ENCODE measurements at places on chromosomes 1 and 21.

- DNase-seq, result no peak
Observed at GRCh38 chr1:11877074-11877473, 18.3 kb upstream of the NPPB start.

DNA sequence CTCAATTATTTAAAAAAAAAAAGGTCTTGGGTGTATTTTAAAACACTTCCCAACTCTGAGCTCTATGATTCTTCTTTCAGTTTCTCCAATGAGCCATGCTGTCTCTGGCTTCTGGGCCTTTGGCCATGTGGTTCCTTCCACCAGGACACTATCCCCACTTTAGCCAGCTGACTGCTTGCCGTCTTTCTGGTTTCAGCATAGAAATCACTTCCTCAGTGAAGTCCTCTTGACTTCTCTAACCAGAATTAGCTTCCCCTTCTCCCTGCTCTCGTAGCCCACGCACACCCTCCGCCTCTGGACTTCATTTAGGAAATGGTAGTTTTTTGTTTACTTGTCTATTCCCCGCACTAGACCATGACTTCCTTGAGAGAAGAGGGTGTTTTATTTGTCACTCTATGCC, 1.1 kb upstream of the DIO1 start:
- DNase-seq, result peak; percentile 25

GRCh38 chr1:181250038-181250437, 161.5 kb downstream of the IER5 start:
- DNase-seq, result no peak

DNA sequence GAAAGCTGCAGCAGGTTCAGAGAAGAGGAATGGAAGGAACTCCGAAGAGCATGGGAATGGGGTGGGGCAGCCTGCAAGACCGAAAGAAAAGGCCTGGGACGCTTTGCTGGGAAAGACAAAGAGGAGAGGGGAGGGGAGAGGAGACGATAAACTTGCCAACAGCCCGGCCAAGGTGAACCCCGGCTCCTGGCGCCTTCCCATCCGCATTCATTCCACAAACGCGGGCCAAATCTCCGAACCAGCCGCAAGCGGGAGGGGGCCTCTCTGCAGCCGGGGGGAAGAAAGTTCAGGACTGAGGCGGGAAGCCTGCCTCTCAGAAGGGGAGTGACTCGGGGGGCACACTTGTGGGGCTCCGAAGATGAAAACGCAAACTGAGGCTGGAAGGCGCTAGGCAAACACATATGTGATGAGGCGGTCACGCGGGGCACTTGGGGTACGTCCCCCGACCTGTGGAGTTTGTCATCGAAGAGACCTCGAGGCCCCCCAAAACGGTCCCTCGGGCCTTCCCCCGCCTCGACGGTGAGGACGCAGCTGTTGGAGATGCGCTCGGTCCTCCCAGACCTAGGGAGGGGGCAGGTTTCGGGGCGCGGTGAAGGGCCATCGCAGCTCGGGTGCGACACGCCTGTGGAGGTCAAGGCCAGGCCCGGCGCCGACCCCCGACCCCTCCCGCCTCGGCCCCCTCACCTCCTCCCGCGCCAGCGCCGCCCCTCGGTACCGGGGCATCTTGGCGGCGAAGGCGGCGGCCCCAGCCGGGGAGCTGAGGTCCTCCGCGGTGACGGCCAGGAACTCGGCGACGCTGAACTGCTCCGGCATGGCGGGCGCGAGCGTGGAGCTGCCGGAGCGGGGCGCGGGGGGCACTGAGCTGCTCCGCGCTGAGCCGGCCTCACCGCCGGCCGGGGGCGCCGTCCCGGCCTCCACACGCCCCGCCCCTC, at the start of gene ASAP3:
Gene ASAP3, minus strand, starts transcription at position 859 of the 932 bp plus-strand sequence. Its CDS starts 46 bp downstream, at position 813.
- peak; percentile 46 for DNase-seq

DNA sequence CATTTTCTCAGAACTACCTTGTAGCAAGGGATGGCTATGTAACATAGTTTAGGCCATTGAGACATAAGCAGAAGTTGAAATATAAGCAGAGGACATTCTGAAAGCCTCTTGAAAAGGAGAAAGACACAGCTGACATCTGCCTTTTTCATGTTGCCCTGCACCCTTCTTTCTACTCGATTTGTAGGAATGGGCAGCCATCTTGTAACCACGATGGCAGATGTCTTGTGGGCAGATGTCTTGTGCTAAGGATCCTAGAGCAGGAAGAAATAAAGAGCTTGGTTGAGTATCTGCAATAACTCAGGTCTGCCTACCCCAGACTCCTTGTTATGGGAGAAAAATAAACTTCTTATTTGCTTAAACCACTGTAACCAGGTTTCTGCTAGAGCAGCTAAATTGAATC, 351.0 kb downstream of the PDE4B start:
- no peak for DNase-seq

GRCh38 chr1:47241114-47242113, 9.4 kb upstream of the TAL1 start:
- DNase-seq, result no peak

DNA sequence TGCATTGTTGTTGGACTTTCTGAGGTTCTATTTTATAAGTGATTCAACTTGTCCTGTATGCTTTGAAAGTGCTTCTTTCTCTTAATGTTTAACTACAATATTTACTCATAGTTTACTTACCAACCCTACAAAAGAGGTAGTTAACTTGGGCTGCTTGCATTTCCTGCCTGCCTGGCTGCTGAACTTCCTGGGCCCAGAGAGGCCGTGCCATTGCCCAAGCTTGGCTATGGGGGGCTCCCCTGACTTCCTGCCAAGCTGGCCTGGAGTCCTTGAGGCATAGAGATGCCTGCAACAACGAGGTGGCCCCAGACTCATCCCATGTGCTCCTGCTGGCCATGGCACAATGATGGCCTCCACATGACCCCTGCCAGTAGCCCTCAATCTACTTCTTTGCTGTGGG, 361.6 kb upstream of the PLD5 start:
- no peak for DNase-seq

- no peak for DNase-seq
Observed at GRCh38 chr1:6591644-6592043, 11.0 kb downstream of the KLHL21 start.

- DNase-seq, result no peak
Observed at GRCh38 chr1:150761801-150762200, 3.8 kb downstream of the CTSS start.

- no peak for DNase-seq
Observed at GRCh38 chr1:30474818-30475200, 248.6 kb downstream of the MATN1 start.

DNA sequence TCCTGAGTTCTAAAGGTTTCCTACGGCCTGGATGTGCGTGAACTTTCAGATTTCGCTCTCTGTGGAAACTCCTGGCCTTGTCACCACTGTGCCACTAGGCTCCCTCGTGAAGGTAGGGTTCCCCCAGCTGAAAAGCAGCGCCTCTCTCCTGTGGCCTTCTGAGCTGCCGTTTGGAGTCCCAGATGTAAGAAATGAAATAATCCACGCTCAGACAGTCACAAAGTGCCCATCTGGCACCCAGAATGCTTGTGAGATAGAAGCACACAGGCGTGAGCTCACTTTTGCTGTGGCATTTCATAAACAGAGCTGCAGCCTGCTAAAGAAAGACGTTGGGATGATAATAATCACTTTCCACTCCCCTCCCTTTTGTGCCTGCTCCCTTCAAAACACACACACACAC, 65.8 kb downstream of the LMO4 start:
- no peak for DNase-seq

DNA sequence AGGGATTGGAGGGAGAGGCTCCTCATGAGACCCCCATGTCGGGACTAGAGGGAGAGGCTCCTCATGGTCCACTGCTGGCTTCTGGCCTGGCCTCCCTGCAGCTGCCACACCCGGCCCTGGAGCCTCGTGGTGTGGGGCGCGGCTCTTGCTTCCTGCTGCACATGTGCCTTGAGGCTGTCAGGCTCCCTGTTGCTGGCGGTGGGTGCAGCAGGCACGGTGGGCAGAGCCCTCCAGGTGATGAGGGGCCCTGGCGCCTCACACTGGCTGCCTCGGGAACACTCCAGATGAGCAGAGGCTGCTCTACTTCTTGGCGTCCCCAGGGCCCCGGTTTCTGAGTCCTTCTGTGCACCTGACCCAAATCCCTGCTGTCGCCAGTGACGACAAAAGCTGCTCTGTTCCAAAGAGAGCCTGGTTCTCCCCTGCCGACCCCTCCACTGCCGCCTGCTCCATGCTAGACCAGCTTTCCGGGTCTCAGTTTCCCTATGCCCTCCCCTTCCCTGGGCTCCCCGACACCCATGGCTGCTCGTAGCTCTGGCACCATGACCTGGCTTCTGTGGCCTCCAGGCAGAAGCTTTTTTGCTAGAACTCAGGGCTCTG, 9.7 kb upstream of the ATAD3B start:
- no peak for DNase-seq

- DNase-seq, result no peak
Observed at GRCh38 chr1:9262096-9262986, 27.8 kb downstream of the H6PD start.

DNA sequence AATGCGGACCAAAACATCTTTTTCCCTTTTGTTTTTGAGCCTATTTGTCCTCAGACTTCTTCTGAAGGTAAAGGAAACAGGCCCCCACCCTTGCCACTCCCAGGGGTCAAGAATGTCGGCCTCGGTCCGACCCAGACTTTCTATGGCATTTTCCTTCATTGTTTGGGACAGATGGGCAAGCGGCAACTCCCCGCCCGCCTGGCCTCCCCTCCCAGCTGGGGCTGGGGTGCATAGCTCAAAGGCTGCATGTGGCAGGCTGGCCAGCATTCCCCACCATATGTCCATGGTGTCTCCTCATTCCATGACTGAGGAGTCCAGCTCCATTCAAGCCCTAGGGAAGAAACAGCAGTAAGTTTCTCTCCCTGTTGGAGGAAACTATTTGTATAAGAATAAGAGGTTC, 29.4 kb upstream of the TSPEAR start:
- DNase-seq, result no peak

DNA sequence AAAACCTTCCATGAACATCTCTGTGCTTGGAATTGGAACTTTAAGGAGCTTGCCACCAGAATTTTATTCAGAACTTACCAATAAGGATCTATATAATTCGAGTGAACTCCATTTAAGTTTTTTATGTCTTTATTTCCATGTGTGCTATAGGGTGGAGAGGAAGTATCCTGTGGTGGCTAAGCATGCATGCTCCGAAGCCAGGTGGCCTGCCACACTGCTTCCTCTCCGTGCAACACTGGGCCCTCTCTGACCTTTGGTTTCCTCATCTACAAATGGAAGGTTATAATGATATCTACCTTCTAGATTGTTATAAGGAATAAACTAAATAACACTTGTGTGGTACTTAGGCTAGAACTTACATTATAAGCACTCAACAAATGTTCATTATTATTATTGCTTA, 382.1 kb downstream of the PTPRC start:
- DNase-seq, result no peak

- no peak for DNase-seq
Observed at GRCh38 chr1:195335541-195335940, 1272.7 kb downstream of the KCNT2 start.

DNA sequence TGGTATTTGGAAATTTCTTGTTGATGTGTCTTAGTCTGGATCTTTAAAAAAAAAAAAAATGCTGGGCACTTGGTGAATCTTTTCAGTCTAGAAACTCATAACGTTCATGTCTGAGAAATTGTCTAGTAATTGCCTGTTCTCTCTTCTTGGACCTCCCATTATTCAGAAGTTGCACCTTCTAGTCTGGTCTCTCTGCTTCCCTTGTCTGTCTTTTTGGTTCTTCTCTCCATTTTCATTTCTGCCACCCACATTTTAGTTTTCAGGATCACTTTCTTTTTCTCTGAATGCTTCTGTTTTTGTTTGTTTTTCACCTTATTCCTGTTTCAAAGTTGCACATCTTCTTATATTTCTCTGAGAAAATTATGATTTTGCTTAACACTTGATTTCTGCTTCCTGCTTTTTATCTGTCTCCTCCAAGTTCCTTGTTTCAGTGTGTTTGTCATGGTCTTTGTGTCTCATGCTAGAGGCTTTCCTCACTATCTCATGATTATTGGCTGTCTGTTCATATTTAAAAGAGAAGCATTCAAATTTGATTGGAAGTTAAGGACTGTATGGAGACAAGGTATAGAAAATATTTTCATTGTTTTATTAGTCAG, 21.3 kb downstream of the BACE2 start:
- no peak for DNase-seq

DNA sequence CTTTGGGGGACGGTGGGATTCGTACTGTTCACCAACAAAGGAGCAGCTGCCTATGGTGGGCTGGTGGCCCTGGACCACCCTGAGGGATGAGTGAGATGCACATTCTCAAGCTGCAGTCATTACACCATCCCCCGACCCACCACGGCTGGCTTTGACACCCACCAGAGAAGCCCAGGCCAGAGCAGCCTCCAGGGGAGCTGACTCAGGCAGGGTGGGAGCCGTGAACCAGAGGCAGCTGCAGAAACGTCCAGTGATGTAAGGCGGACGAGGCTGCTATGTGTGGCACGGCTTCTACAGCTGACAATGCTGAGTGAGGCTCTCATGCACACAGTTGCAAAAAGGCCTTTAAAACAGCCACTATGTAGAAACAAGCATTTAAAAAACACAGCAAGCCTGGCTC, 40.1 kb downstream of the CHAF1B start:
- no peak for DNase-seq

GRCh38 chr1:53683986-53684740, 54.8 kb downstream of the GLIS1 start:
- DNase-seq, result no peak

DNA sequence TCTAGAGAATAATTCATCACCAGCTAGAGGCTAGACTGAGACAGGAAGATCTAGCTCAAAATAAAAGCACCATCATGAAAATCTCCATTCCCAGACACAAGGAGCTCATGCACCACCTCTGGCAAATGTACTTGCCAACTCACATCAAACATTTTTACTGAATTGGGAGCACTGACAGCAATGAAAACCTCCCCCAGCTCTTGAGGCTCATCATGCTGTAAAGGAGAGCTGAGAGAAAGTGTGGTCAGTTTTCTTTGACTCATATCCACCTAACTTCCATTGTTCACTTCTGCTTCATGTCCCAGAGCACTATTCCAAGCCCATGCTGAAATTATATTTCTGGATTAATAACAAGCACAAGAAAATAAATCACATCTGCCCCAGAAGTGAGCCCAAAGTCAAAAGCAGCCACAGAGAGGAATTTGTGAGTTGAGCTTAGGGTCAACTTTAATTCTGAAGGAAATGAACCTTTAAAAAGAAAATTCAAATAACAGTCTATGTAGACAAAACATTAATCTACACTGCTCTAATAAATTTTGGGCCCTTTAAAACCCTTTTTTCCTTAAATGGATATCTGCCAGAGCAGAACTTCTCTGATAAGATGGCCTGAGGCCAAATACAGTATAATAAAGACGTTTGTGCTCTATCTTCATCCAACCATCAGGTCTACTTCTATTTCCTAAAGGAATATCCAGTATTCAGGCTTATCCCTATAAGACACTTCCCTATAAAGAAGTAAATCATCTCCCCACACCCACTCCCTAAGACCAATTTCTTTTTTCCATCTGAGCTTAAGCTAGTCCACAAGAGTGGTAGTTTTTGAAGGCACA, 85.9 kb upstream of the ADAM30 start:
- no peak for DNase-seq

DNA sequence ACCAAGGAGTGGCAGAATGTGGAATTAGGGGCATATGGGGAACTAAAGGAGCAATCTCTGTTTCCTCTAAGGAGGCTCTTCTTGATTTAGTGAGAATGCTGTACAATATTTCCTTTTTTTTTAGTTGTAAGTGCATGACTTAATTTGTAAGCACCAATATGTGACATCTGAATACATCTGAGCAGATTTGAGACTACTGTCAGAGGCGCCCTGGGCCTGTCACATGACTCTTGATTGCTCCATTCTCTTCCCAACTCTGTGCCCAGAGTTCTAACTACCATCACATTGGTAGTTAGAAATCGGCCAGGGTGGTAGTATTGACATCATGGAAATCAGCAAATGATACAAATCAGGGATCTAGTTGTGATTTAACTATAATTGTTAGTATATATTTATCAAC, 110.1 kb upstream of the LMO4 start:
- DNase-seq, result no peak

- no peak for DNase-seq
Observed at GRCh38 chr1:45266151-45266801, 59.9 kb upstream of the ZSWIM5 start.

All from C1 segment of cervical spinal cord (tissue), 14 donors.